ENCODE measurements at places on chromosomes 4 and X.

- DNase-seq, result no peak
These were observed 328.4 kb downstream of the PAPSS1 start for GRCh38 chr4:107391630-107392028.

- DNase-seq, result no peak
These were observed 8.4 kb upstream of the UBA1 start for GRCh38 chrX:47185241-47185640.

- no peak for DNase-seq
These were observed 40.8 kb upstream of the SLC34A2 start for GRCh38 chr4:25614807-25615206.

DNA sequence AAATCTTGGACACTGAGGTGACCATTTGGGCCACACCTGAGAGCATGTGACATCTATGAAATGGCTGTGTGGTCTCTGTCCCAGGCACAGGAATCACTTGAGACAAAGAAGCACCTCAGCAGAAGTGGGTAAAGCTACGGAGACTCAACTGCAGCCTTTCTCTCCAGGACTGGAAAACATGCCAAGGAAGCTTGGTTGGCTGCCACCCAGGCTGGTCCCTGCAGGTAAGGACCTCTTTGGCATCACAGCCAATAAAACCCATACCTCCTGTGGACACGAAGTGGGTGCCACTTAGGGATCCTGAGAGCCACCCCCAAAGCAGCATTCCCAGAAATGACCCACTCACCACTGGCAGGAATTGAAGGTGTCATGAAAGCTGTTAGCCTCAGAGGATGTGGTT lies 74.6 kb downstream of the LEF1 start:
- no peak for DNase-seq

- DNase-seq, result peak; percentile 9
These were observed 2.5 kb downstream of the CACNA1F start for GRCh38 chrX:49230500-49231232.

- DNase-seq, result no peak
These were observed 121.0 kb upstream of the RASGEF1B start for GRCh38 chr4:81592701-81593100.

DNA sequence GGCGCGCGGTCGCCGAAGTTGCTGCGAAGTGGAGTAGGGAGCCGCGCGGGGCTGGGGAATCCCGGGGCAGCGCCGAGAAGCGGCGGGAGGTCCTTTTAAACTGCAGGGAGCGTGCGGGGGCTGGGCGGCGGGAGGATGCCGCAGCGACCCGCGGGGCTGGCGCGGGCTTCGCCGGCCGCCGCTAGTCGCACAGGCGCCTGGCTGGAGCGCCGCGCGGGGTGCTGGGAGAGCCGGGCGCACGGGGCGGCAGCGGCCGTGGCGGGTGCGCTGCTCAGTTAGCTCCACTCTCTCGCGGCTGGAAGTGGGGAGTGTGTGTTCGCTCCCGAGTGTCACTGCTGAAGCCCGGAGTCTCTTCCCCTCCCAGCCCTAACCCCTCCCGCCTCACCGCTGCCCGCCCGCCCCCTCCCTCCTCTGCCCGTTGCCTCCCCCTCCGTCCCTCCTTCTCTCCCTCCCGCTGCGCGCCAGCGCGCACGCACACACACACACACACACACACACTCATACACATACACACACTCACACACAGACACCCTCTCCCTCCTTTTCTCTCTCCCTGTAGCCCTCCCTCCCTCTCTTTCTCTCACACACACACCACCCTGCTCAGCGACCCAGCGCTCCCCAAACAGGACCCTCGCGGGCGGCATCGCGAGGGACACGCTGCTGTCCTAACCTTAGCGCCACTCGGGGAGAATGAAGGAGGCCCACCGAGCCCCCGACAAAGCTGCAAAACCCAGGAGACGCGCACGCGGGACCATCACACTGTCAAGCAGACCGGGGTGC lies at the start of gene NDNF:
Gene NDNF, minus strand, starts transcription at position 312 of the 780 bp plus-strand sequence. CDS start 26,698 bp downstream, outside the sequence.
- no peak for DNase-seq

- DNase-seq, result no peak
These were observed 1268.6 kb downstream of the RAPGEF2 start for GRCh38 chr4:160371446-160371845.

GRCh38 chr4:101649790-101650515 lies 140.6 kb upstream of the BANK1 start:
- DNase-seq, result no peak

DNA sequence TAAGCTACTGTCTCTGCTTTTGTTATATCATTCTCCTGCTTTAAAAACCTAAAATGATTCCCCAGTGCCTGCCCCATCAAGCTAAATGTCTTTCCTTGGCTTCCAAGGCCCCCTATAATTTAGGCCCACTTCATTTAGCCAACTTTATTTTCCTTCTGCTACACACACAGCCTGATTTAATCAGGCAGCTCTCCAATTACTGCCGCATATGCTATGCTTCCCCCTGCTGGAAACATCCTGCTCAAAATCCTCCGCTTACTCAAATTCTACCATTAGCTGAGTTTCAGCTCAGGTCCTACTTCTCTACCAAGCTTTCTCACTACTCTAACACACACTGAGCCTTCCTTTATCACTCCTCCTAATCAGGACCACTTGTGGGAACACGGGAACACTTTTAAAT lies 17.0 kb downstream of the LAMP2 start:
- DNase-seq, result no peak

DNA sequence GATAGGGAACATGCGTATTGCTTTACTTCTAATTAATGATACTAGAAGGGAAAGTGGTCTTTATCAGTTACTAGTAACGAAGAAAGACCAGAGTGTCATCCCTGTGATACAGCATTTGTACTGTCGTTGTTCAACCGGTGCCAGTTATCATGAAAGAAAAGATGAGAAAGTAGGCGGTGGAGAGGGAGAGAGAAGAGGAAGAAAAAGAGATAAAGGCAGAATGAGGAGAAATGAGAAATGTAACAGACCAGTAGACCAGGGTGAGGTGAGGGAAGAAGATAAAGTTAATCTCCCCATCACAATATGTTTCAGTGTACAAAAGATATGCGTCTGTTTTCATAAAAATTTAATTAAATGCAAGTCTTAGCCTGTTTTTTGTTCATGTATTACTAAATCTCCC lies 135.2 kb upstream of the HPGD start:
- DNase-seq, result no peak
